Activated CD8-positive, alpha-beta memory T cell treated with anti-CD3 and anti-CD28 coated beads for 1 hour (primary cell): ENCODE measurements at places on chromosomes 2 and 18.

DNA sequence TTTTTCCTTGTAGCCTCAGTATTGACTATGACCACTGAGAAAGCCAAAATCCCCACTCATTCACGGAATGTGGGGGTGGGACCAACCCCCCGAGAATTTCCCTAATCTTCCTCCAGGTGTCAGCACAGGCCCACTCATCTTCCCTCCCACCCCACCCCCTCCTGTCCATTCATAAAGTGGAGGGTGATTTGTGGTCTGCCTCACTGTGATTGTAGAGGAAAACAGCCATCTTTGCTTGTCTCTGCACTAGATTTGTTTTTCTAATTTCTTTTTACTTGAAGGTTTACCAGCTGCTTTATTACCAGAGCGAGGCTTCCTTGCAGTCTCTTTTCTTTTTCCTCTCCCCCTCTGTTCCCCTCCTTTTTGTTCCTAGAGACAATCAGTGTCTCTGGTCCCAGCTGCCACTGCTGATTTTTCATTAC lies 171.8 kb downstream of the ICOS start:
- no peak for DNase-seq

GRCh38 chr2:61091485-61091884 lies 25.8 kb downstream of the SANBR start:
- DNase-seq = no peak

DNA sequence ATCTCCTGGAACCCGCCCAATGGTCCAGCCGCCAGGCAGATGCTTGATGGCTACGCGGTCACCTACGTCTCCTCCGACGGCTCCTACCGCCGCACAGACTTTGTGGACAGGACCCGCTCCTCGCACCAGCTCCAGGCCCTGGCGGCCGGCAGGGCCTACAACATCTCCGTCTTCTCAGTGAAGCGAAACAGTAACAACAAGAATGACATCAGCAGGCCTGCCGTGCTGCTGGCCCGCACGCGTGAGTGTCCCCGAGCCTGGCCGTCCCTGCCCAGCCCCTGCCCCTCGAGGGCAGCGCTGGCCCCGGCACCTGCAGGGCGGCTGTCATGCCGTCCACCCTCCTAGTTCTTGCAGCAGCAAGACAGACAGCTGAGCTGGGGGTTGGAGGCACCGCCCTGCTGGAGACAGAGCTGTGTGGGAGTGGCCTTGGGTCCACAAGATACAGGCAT lies 36.7 kb downstream of the MTERF4 start:
- DNase-seq = no peak

DNA sequence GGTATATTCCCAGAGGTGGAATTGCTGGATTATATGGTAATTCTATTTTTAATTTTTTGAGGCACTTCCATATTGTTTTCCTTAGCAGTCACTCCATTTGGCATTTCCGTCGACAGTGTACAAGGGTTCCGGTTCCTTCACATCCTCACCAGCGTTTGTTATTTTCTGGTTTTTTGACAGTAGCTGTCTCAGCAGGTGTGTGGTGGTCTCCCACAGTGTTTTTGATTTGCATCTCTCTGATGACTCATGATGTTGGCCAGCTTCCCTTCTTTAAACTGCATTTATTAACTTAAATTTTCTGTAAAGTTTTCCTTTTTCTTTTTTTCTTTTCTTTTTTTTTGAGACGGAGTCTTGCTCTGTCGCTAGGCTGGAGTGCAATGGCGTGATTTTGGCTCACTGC lies 19.7 kb downstream of the SH3BP4 start:
- no peak for DNase-seq

DNA sequence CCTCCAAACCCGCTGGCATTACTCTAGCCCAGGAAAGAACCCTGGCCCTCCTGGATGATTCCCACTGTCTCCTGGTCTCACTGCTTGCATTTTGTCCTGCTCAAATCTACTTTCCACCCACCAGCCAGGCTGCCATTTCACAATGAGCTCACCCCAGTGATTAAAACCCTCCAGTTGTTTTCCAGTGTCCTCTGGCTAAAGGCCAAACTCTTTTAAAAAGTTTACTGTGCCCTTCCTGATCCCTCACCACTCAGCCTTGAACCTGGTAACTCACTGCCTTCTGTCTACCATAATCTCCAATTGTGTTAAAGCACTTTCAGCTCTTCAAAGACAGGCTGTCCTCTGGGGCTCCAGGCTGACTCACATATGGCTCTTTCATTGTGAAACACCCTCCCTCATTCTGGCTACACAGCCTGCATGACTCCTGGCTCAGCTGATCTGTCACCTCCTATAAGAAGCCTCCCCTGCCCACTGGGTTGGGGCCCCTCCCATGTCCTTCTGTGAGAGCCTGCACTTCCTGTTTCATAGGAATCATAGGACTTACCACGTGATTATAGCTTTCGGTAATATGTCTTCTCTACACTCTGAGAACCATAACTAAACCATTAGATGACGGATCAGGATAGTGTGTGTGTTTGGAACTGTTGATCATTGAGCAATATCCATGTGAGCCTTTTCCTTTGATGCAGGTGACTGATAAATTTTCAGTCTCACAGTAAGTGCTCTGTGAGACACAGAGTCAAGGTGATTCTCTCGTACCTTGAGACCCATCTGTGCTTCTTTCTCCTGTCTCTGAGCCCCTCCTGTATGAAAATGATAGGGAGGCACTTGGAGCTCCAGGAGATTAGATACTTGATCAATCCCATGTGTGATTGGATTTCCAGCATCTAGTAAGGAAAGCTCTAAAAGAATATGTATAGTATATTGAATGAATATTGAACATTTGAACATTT lies 590.8 kb upstream of the ID2 start:
- DNase-seq = no peak

DNA sequence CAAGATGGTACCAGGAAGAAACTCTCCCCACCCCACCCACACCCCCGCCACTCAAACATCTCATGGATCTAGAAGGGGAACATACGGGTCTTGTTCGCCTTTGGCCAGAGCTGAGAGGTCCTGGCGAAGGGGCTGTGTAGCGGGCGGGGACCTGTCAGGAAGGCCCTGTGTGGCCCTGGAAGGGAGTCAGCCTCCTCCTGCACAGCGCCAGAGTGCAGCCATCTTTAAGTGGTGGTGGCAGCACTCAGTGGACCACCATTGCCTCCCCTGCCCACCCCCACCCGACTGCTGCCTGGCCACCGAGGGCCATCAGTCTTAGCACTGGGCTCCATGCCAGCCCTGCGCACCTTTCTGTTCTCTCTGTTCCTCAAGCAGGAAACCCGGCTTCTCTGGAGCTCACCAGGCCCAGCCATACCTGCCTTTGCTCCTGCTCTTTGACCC lies 11.6 kb upstream of the FAHD2A start:
- DNase-seq = no peak

- no peak for DNase-seq
These were observed 3.2 kb downstream of the XPO1 start for GRCh38 chr2:61534926-61535325.

DNA sequence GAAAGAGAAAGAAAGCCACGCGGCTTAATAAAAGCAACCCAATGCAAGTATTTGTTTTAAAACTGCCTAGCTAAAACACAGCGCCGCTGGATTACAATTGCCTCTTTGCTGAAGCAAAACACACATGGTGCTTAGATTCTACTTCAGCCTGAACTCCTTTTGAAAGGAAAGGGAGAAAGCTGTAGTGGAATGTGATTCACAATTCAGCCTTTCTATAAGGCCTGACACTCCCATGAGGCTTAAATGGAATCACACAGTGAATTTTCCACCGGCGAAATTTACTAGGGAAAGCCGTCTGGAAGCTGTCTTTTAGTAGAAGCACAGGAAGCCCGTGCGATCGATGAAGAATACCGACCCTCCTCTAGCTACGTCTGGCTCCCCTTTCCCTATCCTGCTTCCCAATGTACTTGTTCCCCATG lies 348.0 kb downstream of the DLGAP1 start:
- no peak for DNase-seq

DNA sequence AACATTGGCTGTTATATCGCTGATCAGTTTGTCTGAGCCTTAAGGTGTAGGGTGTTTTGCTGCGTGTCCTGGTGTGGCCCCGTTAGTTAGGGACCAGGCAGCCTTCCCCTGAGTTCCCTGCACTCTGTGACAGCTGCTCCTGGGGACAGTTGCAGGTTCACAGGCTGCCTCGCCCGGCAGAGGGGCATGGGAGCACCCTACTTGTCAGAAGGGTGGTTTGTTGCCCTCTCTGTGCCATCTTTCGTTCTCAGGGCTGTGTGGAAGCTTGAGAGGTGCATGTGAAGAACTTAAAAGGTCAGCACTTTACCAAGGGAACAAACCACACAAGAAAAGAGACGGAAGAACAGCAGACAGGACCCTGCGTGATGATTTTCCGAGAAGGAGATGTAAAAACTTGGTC lies 159.6 kb downstream of the LDLRAD4 start:
- DNase-seq = no peak

DNA sequence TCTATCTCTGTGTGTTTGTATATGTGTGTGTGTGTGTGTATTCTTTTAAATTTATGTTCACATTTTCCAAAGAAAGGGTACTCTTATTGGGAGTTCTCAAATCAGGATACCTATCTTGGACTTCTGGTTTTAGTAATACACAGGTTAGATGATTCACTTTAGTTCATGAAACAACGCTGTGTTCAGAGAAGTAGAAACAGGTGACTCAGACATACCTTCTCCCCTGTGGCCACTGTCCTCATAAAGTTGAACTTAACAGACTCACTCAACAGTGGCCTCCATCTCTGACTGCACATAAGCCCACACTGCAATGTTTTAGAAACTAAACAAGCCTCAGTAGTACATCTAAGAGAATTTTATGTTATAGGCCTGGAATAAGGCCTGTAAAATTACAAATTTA lies 566.6 kb upstream of the VRK2 start:
- no peak for DNase-seq

GRCh38 chr18:13280070-13280795 lies 61.7 kb downstream of the LDLRAD4 start:
- no peak for DNase-seq

DNA sequence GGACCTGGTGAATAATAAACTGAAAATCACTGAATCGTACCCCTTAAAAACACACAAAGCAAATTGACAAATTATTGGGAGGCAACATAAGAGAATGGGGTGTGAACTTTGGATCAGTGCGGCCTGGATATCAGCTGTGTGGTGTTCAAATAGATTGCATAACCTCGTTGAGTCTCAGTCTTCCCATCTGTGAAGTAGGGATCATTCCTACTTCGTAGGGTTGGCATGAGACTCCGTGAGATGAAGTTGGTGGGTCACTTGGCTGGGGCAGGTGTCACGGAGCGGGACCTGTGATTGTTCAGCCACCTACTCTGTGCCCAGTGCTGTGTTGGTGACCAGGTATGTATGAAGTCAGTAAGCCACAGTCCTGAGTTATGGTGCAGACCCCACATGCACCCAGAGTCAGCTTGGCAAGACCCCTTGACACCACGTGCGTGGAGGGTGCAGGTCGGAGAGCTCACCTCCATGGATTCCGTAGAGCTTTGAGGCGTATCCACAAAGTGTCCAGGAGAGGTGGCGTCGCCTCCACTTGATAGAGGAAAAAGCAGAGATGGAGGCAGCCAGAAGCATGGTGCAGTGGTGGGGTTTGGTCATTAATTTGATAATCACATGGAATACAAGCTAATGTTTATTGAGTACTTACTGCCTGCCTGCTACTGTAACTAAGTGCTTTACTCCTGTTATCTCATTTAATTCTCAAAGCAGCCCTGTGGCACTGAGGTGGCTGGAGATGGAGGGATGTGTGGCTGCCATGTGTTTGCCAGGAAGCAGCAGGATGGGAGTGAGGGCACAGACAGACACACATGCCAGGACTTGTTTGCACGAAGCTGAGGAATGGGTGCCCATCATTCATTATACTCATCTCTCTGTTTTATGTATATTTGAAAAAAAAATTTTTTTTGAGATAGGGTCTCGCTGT lies 35.8 kb downstream of the HPCAL1 start:
- no peak for DNase-seq

DNA sequence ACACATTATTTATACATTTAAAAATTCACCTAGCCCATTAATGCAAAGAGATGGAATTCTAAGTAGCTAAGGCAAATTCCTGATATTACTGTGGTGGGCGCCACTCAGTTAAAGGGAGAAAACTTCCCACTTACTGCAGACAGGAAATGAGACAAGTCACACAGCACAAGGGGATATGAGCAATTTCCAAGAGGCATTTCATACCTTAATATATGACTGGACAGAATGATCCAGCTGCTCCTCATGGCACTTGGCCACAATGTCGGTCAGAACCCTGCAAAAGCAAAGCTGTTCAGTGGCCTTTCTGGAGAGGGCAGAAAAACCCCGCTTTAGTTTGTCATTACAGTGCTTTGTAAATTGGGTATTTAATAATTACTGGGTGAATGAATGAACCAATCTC lies 121.4 kb upstream of the CCDC195 start:
- no peak for DNase-seq

- no peak for DNase-seq
These were observed 2.4 kb downstream of the C2orf42 start for GRCh38 chr2:70188460-70188859.

DNA sequence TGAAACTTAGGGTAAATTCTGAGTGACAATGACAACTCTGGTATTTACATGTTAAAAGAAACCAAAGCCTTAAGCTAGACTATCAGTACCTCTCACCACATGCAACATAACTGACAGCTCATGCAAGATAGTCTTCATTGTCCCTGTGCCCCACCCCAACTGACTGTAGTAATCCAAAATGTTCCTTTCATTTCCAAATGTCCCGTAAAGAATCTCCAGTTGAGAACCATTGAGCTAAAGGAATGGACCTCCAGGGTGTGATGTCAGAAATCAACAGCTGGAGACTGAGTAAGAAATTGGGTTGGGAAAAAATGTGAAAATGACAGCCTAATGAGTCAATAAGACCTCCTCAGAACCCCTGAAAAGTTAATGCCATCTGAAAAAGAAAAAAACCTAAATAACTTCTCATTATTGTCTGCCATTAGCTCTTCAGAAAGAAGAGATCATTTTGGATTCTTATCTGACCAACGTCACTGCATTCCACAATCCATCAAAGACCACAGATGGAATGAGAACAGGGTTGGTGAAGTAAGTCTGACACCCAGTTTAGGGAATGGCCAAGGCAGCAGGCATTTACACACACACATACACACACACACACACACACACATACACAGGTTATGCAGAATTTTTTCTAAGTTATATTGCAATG lies 51.7 kb upstream of the ACVR2A start:
- no peak for DNase-seq
